ENCODE measurements at places on chromosomes 7 and 10.

GRCh38 chr7:118075936-118076335 lies 108.0 kb upstream of the LSM8 start:
- no peak for DNase-seq

DNA sequence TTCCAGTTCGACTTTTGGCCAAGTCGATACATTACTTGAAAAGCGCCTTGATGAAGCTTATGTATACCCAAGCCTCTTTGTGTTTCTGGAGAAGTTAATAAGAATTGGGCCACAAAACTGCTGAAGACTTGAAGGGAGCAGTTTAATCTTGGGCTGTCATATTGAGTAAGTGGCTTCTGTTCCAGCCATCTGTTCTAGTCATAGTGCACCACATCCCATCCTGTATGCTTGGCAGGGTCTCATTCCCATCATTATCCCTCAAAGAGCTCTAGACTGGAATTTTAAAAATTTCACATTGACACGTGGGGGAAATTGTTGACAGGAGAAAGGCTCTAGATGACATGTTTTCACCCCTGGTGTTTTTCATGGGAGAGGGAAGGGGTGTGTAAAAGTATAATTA lies 196.6 kb upstream of the PLPP4 start:
- no peak for DNase-seq

DNA sequence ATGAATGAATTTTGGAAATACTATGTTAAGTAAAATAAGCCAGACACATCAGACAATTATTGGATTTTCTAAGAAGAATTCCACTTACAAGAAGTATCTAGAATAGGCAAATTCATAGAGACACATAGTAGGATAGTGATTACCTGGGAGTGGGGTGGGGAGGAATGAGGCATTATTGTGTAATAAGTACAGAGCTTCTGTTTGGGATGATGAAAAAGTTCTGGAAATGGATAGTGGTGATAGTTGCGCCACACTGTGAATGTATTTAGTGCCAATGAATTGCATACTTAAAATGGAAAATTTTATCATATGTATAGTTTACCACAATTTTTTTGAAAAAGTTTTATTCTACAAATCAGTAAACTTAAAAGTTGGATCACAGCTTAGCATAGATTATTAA lies 297.2 kb upstream of the KAT6B start:
- no peak for DNase-seq

DNA sequence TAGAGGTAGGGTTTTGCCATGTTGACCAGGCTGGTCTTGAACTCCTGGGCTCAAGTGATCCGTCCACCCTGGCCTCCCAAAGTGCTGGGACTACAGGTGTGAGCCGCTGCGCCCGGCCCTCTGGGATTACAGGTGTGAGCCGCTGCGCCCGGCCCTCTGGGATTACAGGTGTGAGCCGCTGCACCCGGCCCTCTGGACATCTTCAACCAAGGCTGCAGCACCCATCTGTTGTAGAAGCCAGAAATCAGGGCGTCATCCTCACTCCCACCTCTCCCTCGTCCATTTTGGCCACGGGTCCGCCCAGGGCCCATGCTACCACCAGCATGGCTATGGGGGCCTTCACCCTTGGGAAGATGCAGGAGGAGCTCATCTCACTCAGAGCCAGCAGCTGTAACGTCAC lies 38.5 kb upstream of the EBF3 start:
- no peak for DNase-seq

- DNase-seq: no peak
Measured at GRCh38 chr10:20990604-20991003, 93.5 kb upstream of the NEBL start.

DNA sequence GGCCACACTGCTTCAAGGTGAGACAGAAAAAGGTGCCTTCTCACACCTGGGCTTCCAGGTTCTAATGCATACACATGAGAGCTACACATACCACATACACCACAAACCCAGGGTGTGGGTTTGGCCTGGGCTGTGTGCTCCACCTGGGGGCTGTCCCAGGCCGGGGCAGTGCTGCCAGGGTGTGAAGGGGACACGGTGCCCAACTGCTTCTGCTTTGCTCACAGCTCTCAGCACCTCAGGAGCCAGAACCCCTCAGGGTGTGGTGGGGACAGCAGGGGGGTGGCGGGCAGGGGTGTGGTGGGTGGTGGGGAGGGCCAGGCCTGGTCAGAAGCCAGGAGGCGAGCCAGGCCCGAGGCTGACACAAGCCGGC lies 51.1 kb downstream of the TMEM209 start:
- DNase-seq: no peak

DNA sequence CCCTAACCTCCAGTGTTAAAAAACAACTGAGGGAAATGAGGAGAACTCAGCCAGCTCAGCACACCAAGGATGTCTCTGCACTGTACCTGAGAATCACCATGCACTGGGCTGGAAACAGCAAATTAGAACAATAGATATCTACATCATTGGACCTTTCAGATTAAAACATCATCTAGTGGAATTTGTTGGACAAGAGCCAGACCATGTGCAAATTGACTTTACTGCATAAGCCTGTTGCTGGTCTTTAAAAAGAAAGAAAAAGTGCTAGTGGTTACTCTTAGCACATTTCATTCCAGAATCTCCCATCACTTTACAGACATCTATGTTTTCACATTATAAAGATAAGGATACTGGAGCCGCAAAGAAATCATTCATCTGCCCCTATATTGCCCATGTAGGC lies 75.4 kb downstream of the FGFR2 start:
- DNase-seq: no peak

DNA sequence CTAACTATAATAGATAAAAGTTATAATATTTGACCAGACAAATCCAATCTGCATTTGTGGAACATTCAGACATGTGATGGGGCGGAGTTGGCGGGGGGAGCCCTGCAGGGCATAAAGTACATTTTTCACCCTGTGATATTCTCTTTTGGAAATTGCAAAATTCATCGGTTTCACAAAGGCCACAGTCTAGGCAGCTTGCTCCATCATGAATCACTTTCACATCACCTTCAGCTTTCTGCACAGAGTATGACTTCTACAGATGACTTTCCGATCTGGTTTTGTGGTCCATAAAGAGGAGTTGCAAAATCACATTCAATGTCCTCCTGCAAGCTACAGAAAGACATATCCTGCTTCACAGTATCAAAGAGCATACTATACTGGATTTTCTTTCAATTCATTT lies 51.4 kb upstream of the APBB1IP start:
- DNase-seq: no peak

DNA sequence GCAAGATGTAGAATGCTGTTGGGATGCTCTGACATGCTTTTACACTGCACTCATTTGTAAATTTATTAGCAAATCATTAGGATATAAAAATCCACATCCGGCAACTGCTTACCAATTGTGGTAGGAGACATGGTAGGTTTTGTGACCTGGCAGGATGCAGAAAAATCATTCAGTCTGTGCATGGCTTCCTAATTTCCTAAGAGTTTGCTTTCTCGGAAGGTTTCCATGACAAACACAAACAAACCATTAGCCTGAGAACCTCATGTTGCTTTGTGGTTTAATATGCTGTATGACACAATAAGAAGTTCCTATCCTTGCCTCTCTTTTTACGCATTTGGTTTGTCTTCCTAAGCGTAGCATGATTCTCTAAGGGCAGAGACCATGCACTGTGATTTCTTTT lies 14.7 kb upstream of the LMBR1 start:
- no peak for DNase-seq

GRCh38 chr7:6310271-6310993 lies 38.0 kb upstream of the CYTH3 start:
- DNase-seq: no peak

DNA sequence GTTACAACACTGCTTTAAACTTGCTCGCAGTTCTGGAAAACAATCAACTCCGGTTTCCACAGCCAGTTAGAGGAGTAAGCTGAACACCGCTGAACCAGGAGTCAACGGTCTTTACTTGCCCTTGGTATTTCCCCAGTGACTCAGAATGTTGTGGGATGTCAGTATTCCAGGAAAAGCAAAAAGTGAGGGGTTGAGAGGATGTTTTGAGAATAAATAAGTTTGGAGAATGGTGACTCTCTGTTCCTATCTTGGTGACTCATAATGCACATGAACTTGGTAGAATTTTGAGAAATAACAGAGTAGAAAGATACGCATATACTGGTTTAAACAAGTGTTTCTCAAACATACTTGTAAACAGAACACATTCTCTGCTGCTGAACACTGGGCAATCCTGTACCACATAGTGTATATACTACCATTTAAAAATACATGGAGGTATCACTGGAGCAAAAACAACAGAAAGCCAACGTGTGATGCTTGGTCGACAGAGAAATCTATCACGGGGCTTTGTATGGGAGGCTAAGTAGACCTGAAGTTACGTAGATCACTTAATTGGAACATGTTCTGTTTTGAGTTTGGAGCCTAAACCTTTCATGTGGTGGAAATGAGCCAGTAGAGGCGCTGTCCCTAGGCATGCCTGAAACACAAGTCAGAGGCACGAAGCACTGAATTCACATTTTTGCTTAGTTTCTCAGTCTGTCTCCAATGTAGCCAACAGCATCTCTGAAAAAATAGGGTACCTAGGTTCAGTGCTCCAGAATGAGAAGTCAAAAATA lies 534.3 kb downstream of the PARD3 start:
- no peak for DNase-seq

DNA sequence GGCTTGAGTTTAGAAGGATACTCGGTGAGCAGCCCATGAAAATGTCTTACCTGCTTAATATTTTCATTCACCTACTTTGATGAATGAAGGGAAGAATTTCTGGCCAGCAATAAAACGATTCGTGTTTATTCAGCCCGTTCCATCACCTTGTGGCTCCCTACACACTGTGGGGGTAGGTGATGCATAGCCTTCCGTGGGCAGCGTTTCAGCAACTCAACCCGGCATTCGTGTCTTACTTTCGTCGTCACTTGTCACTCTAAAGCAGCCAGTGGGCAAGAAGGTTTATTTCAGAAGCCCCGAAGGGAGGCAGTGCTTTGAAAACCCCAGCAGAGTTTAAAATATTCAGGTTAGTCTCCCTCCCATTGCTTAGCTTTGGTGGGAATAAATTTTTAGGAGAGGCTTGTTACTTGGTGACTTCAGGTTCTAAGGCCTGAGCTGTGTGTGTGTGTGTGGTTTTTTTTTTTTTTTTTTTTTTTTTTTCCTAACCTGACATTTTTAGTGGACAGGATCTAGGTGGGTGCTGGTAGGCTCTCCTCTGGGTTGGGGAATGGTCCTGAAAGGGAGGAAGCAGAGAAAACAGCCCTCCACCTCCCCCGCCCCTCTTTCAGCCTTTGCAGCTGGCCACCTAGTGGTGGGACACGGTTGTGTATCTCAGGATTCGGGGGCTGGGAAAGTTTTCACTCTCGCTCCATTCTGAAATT lies 1.8 kb downstream of the GRK5 start:
- DNase-seq: peak; percentile 71

GRCh38 chr7:156022483-156023459 lies 210.5 kb upstream of the SHH start:
- DNase-seq: no peak

DNA sequence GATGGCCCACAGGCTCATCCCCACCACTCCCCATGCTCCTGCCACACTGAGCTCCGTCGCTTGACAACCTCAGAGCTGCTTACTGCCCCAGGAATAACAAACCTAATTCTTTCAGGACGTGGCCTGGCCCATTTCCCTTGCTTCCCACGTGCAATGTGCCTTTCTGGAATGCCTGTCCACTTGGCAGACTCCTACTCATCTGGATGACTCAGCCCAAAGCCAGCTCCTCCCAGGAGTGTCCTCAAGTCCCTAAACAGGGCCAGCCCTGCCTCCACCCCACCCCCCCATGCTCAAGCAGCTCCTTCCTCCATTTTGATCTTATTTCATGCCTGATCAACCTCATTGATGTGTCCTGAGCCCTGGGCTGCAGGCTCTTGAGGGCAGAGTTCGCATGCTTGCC lies 164.9 kb upstream of the RNF32 start:
- no peak for DNase-seq

GRCh38 chr7:5679048-5679812 lies 102.2 kb downstream of the RNF216 start:
- DNase-seq: no peak

DNA sequence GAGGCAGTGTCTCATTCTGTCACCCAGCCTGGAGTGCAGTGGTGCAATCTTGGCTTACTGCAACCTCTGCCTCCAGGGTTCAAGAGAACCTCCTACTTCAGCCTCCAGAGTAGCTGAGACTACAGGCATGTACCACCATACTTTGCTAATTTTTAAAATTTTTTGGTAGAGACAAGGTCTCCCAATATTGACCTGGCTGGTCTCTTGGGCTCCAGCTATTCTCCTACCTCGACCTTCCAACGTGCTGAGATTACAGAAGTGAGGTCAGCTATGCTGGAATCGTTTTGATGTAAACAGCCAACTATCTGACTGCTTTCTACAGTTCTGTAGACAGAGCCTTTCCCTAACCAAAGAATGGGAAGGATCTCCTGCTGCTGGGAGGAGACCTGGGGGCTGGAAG lies 375.8 kb downstream of the GATA3 start:
- DNase-seq: no peak

DNA sequence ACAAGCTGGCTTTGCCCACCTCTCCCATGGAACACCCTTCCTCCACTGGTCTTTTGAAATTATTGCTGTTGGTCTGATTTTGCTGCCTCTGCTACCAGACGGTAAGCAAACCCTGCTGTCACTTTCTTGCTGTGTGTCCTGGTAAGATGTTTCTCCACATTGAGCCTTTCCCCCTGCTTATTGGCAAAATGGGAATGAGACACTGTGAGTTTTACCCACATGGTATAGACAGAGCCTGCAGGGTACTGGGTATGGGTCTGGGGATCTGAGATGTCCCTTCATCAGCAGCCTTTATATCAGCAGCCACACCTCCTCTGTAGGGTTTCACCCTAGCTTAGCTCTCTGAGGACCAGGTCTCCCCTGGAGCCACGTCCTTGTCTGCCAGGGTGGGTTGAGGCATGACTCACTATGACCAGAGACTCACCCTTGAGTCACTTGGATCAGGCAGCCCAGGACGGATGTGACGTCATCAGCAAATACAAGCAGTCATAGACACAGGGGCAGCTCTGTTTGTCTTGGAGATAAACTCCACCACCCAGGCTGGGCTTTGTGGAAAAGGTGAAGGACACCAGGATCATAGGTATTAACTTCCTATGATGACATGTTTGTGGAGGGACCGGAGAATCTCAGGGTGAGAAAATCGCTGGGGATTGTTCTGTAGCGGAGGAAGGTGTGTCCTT lies 17.9 kb upstream of the BAIAP2L1 start:
- DNase-seq: no peak
